ENCODE measurements at places on chromosomes 5 and 9. TPM values are rescaled to one million over a fixed set of nuclear protein-coding genes. Genes with fewer than 3 reads are reported as not detected.
A peak's percentile ranks its signal among the peaks of the same experiment; 100 is the strongest.

- DNase-seq, result no peak
Measured at GRCh38 chr5:40568548-40568947, 111.2 kb upstream of the PTGER4 start.

GRCh38 chr5:150582241-150583109 is 58.0 kb upstream of the SYNPO start:
- DNase-seq, result peak; percentile 44

Gene GRXCR2
- not detected for total RNA-seq

Gene SAPCD2
- total RNA-seq, result 12.0 TPM

DNA sequence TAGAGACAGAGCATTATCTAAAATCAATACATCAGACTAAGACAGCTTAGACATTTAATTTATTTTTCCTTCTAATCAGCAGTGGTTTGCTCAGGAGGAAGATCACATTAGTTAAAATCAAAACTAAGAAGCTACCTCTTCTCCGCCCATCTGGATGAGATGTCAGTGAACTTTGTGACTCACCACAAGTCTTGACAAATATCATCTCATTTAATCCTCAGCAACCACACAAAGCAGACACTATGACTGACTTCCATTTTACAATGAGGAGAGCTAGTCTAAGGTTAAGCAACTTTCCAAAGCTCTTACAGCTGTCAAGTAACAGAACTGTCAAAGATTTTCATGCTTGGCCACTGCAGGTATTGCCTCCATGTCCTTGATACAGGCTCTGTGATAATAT is 289.5 kb downstream of the DEPDC1B start:
- DNase-seq, result no peak

DNA sequence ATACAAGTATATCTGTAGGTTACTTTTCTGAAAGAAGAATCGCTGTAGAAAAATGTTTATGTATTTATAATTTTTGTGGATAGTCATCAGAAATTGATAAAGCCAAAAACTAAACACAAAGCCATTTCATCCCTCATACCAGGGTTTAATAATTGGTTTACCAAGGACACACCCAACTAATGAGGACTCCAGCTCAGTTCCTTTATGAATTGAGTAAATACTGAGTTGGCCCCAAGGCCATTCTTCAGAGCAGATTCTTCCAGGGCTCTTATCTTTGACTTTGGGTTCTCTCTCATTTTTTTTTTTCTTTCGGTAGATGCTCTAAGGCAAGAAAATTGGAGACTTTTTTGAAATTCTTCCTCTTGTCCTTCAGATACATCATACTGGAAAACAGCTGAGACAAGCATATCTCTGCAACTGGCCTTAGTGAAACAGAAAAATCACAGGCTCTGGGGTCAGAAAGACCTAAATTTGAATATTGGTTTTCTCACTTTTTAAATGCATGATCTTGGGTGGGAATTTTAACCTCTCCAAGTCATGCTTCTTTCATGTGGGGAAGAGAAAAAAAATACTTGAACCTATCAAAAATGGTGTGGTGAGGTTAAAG is 401.8 kb downstream of the ARHGEF28 start:
- DNase-seq, result no peak

- peak; percentile 31 for DNase-seq
Measured at GRCh38 chr5:140293091-140293848, 9.6 kb downstream of the PFDN1 start.

DNA sequence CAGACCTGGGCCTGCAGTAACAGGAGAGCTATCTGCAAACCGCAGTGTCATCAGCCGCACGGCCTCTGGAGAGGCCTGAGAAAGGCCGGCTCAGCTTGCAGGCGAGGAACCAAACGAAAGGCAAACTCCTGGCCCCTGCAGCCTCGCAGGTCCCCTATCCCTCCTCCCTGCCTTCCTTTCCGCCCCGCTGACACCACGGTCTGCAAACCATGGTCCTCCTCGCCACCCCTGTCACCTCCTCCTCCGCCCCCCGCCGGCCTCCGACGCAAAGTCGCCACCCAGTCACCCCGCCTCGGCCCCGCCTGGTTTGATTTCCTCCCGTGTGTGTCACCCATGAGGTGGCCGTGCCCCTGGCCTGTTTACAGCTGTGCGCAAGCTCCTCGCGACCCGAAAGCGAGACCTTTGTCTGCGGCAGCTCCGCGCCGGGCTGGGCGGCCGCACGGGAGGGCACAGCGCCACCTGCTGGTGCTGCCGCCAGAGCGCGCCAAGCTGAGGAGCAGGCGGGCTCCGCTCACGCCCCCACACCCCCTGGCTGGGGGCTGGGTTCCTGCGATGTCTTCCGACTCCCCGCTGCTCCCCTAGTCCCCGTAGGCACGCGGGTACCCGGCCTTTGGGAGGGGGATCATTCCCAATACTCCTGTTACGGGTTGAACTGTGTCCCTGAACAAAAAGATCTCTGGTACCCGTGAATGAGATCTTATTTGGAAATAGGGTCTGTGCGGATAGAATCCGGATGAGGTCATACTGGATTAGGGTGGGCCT is 19.4 kb downstream of the GBGT1 start:
- peak; percentile 13 for DNase-seq

DNA sequence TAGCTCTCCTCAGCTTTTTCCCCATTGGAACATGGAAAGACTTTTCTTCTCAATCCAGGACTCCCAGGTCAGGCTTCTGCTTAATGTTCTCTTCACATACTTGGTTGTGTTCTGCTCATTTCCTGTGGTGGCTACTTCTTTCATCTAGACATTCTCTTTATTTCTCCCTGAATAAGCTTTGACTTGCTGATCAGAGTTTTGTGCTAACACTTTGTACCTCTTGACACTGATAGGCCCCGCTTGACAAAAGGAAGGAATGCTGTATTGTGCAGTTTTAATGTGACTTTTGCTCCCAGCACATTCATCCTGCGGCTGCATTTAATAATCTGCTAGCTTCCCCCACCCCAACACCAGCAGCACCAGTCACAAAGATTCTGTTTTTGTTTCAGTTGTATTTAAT is 90.9 kb upstream of the MINAR2 start:
- no peak for DNase-seq

GRCh38 chr5:97097326-97098230 is 44.8 kb downstream of the LIX1 start:
- no peak for DNase-seq

Gene PRDM9
- total RNA-seq, result not detected

Gene TMEM252
- 0.20 TPM for total RNA-seq

- peak; percentile 92 for DNase-seq
Measured at GRCh38 chr9:118577121-118577520, 792.1 kb downstream of the BRINP1 start.

- peak; percentile 50 for DNase-seq
Measured at GRCh38 chr5:162068412-162068811, 839 bp downstream of the GABRG2 start.

Gene TEX48
- total RNA-seq, result not detected

DNA sequence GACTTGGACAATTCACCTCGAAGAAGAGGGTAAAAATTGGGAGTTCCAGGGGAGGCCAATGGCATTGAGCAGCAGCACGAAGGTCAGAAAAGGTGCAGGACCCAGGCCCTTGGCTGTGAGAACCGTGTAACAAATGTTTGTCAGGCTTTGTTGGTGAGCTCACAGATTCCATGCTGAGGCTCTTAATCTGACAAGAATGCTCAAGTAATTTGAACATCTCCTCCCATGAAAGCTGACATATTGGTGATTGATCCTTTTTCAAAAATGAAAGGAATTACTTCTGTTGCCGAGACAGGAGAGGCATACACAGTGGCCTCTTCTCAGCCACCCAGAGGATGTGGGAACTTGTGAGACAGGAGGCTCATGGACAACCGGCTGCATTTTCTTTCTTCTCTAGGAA is 11.6 kb downstream of the RAI14 start:
- no peak for DNase-seq

Gene ORM2
- not detected for total RNA-seq

GRCh38 chr9:130948266-130948665 is 9.2 kb upstream of the FIBCD1 start:
- DNase-seq, result no peak
